ENCODE measurements at places on chromosomes 12 and 14.

DNA sequence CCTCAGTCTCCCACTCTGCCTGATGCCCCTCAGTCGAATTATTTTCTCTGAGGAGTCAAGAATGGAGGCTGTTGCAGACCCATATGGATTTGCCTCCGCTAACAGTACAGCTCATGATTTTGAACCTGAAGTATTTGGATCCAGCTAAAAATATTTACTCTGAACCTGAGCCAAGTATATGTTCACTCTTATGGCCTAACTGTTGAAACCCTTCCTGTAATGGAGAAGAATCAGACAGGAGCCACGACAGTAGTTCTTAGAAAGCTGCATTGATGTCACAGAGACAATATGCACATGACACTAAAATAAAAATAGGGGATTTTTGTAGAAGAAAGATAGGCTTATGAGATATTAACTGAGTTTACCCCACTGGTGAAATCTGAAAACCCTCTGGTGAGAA is 1128.3 kb upstream of the FLRT2 start:
- no peak for DNase-seq

GRCh38 chr14:101950100-101950499 is 14.3 kb upstream of the DYNC1H1 start:
- no peak for DNase-seq

DNA sequence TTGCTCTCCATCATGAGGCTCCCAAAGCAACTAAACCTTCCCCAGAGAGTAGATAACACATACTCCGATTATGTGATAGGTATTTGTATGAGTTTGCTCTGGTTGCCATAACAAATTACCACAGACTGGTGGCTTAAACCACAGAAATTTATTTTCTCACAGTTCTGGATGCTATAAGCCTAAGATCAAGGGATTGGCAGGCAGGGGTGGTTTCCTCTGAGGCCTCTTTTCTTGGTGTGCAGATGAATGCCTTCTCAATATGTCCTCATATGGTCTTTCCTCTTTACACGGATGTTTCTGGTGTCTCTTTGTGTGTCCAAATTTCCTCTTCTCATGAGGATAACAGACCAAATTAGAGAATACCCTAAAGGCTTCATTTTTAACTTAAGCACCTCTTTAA is 285.8 kb upstream of the GRIP1 start:
- DNase-seq, result no peak

DNA sequence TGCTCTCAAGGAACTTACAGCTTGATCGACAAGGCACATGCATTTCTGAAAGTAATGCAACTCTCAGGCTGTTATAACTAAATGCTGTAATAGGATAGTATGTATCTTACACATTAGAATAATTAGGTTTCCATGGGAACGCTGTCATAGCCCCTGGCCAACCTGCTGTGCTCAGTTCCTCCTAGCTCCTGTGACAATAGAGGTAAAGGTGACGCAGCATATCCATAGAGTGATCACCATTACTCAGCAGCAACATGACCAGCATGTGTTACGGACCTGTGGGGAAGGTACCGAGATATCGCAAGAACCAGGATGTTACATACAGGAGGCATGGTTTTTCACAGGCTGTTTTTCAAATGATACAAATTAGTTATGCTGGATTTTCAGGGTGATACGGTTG is 150.7 kb downstream of the CAND1 start:
- DNase-seq, result no peak

Data from NCI-H1417 (cell line).